ENCODE measurements at places on chromosomes 16 and 17.

GRCh38 chr17:33442320-33442719 lies 149.2 kb upstream of the ASIC2 start:
- no peak for DNase-seq

- DNase-seq, result peak; percentile 37
These were observed 31.8 kb downstream of the PITPNM3 start for GRCh38 chr17:6524520-6524919.

GRCh38 chr17:31731118-31731517 lies 127.9 kb downstream of the COPRS start:
- DNase-seq, result no peak

DNA sequence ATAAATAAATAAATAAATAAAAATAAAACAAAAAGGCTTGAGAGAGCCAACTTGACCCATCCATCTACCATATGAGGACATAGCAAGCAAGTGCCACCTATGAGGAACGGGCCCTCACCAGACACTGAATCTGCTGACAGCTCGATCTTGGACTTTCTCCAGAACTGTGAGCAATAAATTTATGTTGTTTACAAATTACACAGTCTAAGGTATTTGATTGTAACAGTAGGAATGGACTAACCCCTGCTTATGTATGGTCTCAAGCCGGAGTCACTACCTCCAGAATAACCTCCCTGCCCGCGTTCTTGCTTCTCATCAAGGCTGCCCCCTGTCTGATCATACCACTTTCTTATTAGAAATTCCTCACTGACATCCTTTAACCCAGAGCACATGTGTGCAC lies 9.9 kb downstream of the SLC5A11 start:
- DNase-seq, result no peak

- DNase-seq, result no peak
These were observed 841 bp upstream of the RAB5C start for GRCh38 chr17:42155614-42156045.

GRCh38 chr16:30185683-30186421 lies 2.5 kb downstream of the CORO1A start:
- DNase-seq, result no peak

- DNase-seq, result peak; percentile 32
These were observed 18.5 kb downstream of the TOP2A start for GRCh38 chr17:40399185-40399584.

- DNase-seq, result no peak
These were observed 146.2 kb downstream of the PARN start for GRCh38 chr16:14483819-14484385.

GRCh38 chr16:77897129-77897437 lies 108.7 kb downstream of the VAT1L start:
- DNase-seq, result no peak

GRCh38 chr17:60637683-60638082 lies 37.7 kb downstream of the PPM1D start:
- no peak for DNase-seq

DNA sequence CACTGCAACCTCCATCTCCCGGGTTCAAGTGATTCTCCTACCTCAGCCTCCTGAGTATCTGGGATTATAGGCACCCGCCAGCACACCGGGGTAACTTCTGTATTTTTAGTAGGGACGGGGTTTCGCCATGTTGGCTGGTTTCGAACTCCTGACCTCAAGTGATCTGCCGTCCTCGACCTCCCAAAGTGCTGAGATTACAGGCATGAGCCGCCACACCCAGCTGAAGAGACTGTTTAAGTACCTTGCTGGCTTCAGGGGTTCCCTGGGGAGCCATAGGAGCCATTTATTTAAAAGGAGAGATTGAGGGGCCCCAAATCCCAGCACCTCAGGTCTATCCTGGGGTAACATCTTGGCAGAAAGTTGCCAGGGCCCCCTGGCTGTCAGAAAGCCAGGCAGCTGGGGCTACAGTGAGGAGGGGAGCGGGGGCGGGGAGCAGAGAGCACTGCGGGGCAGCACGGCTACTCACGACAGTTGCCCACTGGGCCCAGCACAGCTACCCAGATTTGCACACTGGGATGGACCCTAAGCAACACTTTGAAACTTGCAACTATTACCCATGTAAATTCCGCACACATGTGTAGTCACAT lies 1.6 kb downstream of the SNAI3 start:
- DNase-seq, result no peak

DNA sequence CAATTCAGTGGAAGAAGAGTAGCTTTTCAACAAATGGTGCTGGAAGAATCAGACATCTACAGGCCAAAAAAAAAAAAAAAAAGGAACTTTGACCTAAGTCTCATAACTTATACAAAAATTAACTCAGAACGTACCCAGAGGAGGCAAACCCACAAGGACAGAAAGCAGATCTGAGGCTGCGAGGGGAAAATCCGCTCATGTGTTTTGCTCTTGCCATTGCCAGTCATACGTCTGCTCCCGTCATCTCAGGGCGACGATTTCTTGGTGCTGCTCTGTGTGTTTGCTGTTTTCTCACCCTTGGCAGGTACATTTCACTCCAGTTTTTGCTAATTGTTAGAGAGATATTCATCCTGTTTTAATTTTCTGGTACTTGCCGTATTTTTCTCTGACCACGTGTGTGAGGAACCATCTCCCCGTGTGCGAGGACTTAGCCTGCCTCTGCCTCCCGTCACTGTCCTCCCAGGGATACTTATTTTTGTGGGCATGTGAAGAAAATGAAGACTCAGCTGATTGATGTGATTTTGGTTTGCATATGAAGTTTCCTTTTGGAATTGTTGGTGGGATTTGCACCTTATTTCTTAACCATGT lies 33.4 kb upstream of the ACSF3 start:
- no peak for DNase-seq

DNA sequence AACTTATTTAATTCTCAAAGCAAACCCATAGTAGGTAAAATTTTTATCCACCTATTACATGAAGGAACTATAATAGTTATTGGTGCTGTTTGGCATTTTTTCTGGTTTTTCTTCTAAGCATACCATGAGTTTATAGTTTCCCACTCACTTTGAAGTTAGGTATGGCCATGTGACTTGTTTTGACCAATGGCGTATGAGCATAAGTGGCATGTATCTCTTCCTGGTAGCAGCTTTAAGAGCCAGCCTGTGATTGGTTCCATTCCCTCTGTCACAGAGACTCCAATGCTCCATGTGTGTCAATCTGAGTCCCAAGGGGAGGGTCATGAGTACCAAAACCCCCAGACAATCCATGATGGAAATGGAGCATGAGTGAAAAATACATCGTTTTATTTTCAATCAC lies 282.9 kb upstream of the N4BP1 start:
- peak; percentile 19 for DNase-seq

DNA sequence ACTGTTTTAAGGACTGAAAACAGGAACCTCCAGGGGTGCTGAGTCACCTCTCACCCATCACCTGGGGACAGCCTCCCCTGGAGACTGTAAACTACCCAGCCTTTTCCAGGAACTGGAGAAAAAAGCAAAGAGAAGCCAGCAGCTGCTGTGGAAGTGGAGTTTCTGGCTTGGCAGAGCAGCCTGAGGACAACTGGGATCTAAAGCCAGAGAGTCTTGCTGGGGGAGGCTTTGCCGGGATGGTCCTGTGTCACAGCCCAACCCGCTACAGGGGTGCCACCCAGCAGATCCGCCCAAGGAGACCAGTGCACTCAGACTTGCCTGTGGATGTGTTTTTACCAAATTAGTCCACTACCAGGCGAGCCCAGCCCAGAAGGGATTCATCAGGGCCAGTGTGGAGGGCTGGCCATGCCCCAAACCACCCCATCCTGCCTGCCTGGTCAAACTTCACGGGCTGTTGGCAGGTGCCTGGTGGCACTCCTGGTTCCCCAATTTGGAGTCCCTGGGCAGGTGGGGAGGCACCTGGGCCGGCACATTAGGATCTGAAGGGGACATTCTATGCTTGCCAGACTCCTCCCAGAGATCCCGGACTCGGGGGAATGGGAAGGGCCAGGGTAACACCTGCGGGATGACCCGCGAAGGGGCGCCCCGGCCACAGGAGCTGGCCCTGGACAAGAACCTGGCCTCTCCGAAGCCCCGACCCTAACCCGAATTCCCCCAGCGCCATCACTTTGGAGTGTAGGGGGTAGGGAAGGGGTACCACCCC lies 771 bp downstream of the MSRB1 start:
- DNase-seq, result no peak

DNA sequence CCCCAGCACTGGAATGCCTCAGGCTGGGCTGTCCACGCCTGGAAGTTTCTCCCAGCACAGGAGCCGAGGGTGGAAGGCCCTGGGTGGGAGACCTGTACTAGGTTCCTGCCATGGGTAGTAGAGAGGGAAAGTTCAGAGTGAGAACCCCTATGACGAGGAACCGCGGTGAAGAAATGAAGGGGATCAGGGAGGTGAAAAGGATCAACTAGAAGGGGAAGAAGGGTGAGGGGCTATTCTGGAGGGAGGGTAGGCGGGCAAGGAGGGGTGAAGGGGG lies 5.4 kb downstream of the HIC1 start:
- no peak for DNase-seq

DNA sequence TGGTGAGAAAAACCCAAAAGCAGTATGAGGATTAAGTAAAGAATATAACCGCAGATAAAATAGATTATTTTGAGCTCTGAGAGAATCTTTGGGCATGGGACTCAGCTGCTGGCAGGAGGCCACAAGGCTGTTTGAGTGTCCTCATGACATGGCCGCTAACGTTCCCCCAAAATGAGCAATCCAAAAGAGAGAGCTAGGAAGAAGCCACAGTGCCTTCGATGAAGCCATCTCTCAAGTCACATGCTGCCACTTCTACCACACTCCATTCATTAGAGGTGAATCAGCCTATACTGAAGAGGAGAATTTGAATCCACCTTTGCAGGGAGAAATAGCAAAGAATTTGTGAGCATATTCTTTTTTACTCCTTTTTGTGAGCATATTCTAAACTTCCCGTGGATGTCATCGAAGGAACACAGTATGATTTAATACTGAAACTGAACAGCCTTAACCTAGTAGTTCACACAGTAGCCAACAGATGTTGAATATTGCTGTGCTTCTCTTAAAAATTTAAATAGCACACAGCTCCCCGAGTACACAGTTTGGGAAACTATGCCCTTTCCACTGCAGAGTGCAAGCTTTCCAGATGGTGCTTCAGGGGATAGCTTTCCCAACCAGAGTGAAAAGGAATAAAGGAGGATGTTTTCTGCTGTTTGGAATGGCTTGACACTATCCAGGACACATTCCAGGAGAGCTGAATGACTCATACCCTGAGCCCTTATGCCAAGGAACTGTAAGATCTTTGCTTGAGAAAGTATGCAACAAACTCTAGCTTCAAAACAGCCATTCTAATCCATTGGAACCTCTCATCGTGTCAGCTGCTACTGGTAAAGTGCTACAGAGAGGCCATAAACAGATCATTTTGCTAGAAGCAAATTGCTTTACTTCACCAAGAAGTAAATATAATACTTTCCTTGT lies 33.9 kb downstream of the ANKFY1 start:
- peak; percentile 31 for DNase-seq

DNA sequence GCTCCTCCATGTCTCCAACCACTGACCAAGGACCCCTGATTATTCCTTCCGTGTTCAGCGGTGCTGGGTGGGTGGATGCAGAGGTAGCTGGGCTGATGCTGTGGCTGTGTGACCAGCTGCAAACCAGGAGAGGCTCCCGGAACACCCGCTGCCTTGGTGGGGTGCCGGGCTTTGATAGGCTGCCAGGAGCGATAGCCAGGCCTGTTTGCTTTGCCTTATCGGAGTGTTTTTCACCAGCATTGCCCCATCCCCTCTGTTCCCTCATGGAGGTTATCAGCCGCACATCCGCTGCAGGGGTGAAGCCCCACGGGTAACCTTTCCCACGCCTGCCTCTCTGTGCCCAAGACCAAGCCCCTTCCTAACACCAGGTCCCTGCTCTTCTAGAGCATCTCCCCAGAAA lies 354.3 kb downstream of the C16orf95 start:
- no peak for DNase-seq

DNA sequence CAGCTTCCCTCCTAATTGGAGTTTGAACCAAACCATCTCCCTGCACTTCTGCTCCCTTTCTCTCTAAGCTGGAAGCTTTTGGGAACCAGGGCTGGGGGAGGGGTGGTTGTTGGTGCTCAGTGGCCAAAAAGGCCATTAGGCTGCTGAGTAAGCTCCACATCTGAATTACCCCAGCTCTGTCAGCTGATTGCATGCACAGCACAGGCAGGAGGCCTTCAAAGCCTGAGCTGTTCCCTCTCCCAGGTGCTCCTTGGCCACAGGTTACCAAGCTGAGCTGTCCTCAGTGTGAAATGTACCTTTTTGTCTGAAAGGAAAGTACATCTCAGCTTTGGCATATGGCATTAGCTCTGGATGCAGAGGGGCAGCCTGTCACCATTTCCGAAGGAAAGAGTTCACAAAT lies 6.2 kb upstream of the TBKBP1 start:
- no peak for DNase-seq

- peak; percentile 61 for DNase-seq
These were observed 117.4 kb downstream of the IRF8 start for GRCh38 chr16:86016201-86016965.

DNA sequence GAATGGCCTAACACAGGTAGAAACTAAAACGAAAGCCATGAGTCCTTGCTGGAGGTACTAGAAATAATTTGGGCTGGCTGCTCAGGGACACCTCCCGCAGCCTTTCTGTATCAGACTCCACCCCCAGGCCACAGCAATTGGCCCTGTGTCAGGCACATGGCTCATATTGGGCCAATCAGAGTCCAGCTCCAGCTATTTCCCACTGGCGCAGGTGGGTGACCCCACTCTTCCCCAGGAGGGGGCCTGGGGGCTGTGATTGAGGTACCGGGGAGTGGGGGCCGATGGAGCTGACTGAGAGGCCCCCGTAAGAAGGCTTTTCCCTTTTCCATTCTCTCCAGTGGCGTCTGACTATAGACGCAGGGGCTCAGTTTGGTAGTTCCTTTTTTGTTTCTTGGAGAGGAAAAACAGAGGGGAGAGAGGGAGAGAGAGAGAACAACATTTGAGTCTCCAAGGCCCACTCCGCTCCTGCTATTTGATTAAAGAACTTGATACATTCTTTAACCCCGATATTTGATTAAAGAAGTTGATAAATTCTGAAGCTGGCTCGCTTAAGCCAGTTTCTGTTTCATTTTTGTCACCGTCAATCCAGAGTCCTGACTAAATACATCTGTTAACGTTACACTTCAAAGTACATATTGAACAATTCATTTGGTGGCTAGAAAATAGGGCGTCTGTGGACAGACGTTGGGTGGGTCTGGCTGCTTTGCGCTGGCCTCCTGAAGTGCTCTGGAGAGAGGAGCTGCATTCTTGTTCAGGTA lies 26.3 kb downstream of the FOXL1 start:
- no peak for DNase-seq

- DNase-seq, result no peak
These were observed 59.0 kb upstream of the NKD1 start for GRCh38 chr16:50489182-50489581.

- no peak for DNase-seq
These were observed 1.2 kb upstream of the IGSF6 start for GRCh38 chr16:21653571-21653970.

All from HCT116 (cell line).